CD4-positive, alpha-beta T cell treated with Interleukin-17A for 1 hour (primary cell): ENCODE measurements at places on chromosomes 7 and 10.

- no peak for DNase-seq
Measured at GRCh38 chr7:7329326-7329725, 147.0 kb downstream of the C1GALT1 start.

DNA sequence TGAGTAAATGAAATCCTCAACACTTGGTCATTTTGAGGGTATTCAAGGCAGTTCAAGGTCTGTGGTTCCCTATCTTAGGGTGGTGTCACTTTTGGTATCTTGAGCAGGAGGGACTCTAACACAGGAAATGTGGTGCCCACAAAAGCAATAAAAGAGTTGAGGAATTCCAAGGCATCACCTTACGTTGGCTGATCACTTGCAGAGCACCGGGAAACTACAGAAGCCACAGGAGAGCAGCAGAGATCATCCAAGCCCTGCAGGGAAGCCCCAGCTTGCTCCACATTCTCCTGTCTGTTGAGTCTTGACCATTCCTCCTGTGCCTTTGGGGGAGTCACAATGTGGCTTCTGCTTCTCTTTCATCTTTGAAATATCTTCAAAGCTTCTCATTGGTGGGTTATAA, 565.8 kb upstream of the ADARB2 start:
- DNase-seq = no peak

DNA sequence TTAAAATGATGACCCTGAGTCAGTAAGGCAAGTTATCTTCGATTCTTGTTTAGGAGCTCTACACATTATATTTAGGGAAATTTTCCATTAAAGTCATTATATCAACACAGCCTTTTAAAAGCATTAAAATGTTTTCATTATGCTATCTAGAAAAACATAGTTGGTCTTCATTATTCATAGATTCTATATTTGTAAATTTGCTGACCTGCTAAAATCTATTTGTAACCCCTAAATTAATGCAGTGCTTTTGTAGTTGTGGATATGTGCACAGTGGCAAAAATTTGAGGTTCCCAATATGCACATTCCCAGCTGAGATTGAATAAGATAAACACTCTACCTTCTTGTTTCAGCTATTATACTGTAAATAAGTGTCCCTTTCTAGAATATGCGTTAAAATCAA, 81.1 kb downstream of the KIF20B start:
- no peak for DNase-seq

DNA sequence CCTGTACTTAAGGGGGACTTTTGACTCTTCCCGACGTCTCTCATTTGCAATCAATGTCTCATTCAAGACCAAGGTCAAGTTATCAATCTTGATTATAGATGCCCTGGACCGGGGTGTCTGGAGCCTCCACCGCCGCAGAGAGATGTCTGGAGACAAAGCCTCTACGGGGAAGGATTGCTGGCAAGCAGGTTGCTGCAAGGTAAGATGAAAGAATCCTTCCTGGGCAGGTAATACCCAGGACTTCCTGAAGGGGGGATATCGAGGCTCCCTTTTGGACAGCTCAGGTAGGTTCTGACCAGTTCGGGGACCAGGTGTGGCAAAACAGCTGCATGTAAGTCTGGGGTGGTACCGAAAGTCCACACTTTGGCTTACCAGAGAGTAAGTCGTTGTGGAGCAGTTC, 12.5 kb upstream of the CUX1 start:
- peak; percentile 32 for DNase-seq

GRCh38 chr7:18287482-18287881, 208.1 kb upstream of the HDAC9 start:
- no peak for DNase-seq

- peak; percentile 35 for DNase-seq
Measured at GRCh38 chr10:100327007-100327717, 2.9 kb downstream of the PKD2L1 start.

GRCh38 chr7:30846378-30846777, 65.3 kb upstream of the AQP1 start:
- no peak for DNase-seq

GRCh38 chr7:47196106-47196645, 385.7 kb downstream of the TNS3 start:
- no peak for DNase-seq

DNA sequence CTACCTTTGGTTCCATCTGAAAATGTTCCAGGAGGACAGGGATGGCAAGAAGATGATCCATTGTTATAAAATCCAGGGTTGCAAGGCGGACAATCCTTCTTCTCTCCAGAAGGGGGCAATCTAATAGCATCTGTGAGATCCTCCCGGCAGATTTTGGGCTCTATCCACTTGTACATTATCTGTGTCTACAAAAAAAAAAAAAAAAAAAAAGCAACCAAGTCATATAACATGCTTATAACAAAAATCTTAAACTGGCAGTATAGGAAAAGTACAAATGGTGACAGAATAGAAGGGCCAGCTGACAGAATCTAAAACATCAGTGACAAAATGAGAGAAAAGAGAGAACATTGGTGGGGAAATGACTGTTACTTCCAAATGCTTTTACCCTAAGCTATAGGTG, 132.7 kb downstream of the ELAPOR2 start:
- DNase-seq = peak; percentile 56

- DNase-seq = no peak
Measured at GRCh38 chr10:131013281-131013912, 298.1 kb downstream of the TCERG1L start.

DNA sequence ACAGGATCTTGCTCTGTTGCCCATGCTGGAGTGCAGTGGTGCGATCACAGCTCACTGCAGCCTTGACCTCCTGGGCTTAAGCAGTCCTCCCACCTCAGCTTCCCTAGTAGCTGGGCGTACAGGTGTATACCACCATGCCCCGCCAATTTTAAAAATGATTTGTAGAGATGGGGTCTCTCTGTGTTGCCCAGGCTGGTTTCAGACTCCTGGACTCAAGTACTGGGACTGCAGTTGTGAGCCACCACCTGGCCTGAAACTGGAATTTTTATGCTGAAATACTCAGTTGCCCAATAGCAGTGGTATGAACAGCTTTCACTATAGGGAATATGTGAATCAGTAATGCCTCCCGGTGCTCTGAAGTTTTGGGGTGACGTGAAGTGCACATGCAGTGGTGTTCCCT, 7.6 kb downstream of the ZRANB1 start:
- DNase-seq = no peak

- DNase-seq = peak; percentile 38
Measured at GRCh38 chr7:134513169-134513752, 14.1 kb upstream of the AKR1B10 start.

- no peak for DNase-seq
Measured at GRCh38 chr10:112716076-112716475, 234.0 kb upstream of the TCF7L2 start.

GRCh38 chr10:38102880-38103279, 8.7 kb downstream of the ZNF37A start:
- no peak for DNase-seq

GRCh38 chr7:9030976-9031375, 597.6 kb downstream of the NXPH1 start:
- DNase-seq = no peak

- no peak for DNase-seq
Measured at GRCh38 chr7:137950263-137950621, 51.6 kb downstream of the CREB3L2 start.

DNA sequence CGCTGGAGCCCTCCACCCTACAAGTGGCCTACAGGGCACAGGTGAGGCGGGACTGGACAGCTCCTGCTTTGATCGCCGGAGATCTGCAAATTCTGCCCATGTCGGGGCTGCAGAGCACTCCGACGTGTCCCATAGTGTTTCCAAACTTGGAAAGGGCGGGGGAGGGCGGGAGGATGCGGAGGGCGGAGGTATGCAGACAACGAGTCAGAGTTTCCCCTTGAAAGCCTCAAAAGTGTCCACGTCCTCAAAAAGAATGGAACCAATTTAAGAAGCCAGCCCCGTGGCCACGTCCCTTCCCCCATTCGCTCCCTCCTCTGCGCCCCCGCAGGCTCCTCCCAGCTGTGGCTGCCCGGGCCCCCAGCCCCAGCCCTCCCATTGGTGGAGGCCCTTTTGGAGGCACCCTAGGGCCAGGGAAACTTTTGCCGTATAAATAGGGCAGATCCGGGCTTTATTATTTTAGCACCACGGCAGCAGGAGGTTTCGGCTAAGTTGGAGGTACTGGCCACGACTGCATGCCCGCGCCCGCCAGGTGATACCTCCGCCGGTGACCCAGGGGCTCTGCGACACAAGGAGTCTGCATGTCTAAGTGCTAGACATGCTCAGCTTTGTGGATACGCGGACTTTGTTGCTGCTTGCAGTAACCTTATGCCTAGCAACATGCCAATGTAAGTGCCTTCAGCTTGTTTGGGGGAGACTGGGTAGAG, at the start of gene COL1A2:
TSS of gene COL1A2 (plus strand) at position 459 of the 704 bp plus-strand sequence. CDS start at position 596, 137 bp downstream.
- no peak for DNase-seq

DNA sequence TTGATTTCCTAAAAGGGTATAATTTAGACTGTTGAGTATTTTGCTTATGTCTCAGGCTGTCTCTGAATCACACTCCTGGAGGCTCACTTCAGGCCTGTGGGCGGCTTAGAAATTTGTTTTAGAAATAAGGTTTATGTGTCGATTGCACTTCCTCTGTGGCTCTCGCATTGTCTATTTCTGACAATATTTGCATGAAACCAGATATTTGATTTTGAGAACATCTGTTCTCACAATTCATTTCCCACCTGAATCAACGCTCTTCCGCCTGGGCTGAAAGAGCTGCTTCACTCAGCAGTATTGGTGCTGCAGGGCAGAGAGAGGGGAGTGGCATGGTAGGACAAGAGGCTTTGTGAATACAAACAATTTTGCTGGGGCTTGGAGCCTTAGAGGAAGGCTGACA, 262.0 kb downstream of the ADRA2A start:
- no peak for DNase-seq
